ENCODE measurements at places on chromosomes 7 and 10.

DNA sequence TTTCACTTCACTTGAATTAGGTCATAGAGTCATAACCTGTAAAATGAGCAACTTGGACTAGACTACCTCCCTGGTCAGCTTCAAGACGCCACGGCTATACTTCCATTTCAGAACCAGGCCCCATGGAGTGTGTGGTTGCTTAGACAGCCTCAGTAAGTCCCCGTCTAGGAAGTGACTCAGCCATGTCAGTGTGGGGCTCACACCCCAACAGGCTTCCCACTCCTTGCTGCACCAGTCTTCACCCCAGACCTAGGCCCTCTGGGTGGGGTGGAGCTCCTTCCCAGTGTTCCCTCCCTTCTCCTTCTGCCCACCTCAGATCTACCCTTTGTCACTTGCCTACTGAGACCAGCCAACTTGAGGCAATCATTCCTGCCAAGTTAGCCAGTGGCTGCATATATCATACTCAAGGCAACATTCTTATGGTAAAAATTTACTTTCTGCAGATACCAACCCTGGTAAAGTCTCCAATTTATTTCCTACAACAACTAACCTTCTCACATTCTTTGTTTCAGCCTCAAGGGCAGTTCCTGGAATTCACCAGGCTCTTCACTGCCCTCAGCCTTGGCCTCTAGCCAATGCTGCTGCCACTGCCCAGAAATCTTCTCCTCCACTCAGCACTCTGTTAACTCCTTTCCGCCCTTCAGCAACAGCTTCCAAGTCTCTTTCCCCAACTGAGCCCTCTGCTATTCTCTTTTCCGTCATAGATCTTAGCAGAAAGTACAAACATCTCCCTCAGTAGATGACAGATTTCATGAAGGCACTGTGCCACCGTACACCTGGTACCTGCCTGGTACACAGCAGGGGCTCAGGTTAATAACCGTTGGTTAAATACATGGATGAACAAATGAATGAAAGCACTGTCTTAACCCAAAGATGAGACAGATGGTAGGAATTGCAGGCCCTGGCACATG is 31.3 kb upstream of the ZNRF2 start:
- no peak for DNase-seq

GRCh38 chr7:129045682-129046081 is 9.2 kb downstream of the TNPO3 start:
- DNase-seq = no peak

DNA sequence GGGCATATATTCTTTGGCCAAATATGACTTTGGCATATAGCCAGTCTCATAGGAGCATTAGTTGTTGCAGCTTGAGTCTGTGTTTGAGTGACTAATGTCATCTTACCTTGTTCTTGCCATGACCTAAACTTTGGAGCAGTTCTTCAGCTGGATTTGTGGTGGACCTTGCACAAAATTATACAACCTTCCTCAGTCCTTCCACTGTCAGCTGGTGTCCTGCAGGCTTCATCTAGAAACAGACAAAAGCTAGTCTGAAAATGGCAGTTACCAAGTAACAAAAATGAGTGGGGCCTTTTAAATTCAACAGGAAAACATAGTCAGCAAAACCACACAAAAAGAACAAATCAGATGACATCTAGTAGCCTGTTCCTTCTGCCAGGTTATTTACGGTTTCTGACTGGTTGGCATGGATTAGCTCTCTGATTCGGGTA is 59.5 kb upstream of the HECTD2 start:
- DNase-seq = no peak

GRCh38 chr7:155222573-155222972 is 75.1 kb upstream of the INSIG1 start:
- no peak for DNase-seq

DNA sequence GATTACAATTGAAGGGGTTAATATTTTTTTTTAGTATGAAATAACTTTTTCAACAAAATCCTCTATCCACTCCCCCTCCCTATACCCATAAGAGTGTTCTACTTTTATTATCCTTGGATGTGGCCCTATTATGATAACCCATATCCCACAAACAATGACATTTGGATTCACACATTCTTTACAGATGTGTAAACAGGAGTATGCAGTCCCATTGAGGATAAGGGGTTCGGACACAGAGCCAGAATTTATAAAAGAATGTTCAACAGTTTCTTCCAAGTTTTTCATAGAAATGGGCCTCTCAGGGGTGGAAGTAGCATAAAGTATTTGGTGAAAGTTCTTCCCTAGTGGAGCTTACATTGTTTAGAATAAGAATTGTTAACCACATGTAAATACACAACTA is 16.1 kb upstream of the PCLO start:
- no peak for DNase-seq

GRCh38 chr10:68154211-68154497 is 44.9 kb downstream of the MYPN start:
- DNase-seq = no peak

All from effector CD4-positive, alpha-beta T cell (primary cell).